Fibroblast of skin of scalp (primary cell): ENCODE measurements at places on chromosomes 4 and X.

DNA sequence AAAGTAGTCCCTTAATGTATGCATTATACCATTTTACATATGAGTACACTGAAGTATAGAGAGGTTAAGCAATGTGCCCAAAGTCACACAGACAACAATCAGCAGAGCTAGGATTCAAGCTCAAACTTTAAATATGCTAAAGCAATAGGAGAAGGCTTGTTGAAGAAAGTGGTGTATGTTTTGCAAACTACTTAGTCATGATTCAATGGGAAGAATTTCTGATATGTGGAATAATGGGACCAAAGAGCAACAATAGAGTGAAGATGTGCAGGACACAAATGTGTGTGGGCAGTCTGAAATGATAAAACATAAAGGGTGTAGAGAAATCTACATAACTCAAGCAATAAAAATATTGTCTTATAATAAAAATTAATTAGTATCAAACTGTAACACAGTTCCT is 109.0 kb upstream of the ARSJ start:
- peak; percentile 50 for DNase-seq

- peak; percentile 83 for DNase-seq
Observed at GRCh38 chrX:11100281-11101035, 10.7 kb upstream of the HCCS start.

GRCh38 chrX:143683486-143683885 is 37.1 kb downstream of the SPANXN2 start:
- DNase-seq = no peak

DNA sequence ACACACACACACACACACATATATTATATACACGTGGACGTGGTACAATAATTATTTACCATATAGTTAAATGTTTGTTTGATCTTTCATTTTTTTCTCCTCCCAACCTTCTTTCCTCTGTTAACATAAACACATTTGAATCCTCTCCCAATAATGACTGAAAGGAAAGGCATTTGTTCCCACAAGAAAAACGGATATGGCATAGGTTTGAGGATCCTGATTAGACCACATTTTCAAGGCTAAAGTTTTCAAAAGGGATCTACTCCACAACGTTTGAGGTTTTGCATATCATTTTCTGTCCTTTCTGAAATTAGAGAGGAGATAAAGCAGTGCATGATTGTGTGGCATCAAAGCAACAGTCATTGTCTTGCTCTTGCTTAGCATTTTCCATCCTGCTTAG is 1883.4 kb downstream of the STIM2 start:
- DNase-seq = no peak
